GM12878 (cell line): ENCODE measurements at places on chromosomes 3 and 15. TPM values are rescaled to one million over a fixed set of nuclear protein-coding genes. Genes with fewer than 3 reads are reported as not detected.

DNA sequence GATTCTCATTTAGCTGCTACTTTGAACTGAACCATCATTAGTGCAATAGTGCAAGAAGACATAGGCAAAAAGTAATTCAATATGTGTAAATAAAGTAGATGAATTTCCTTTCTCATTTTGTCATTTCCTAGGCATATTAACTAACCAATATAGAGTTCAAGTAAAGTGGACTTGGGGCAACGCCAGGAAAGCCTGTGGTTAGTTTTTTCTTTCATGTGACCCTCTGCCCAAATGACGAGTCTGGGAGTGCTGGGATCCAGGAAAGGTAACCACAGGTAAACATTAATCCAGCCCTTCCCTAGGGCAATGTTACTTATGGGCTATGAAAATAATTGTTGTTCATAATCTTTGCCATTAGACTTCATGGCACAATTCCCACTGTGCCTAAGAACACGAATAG lies 181.0 kb downstream of the VPS13C start:
- H3K27me3 ChIP-seq, result no peaks in the 10 kb centered on the region
- no peak overlapping the region for H3K4me3 ChIP-seq
- no peak overlapping the region for H3K27ac ChIP-seq
- no peaks in the 10 kb centered on the region for H3K4me1 ChIP-seq

- no peaks in the 10 kb centered on the region for H3K36me3 ChIP-seq
- H3K4me3 ChIP-seq, result no peak overlapping the region
- no peak overlapping the region for H3K27ac ChIP-seq
- H3K27me3 ChIP-seq, result no peaks in the 10 kb centered on the region
- H3K4me1 ChIP-seq, result peaks cover 7% of the 10 kb centered on the region
Observed at GRCh38 chr3:171565481-171566058, 105.4 kb upstream of the TNIK start.

DNA sequence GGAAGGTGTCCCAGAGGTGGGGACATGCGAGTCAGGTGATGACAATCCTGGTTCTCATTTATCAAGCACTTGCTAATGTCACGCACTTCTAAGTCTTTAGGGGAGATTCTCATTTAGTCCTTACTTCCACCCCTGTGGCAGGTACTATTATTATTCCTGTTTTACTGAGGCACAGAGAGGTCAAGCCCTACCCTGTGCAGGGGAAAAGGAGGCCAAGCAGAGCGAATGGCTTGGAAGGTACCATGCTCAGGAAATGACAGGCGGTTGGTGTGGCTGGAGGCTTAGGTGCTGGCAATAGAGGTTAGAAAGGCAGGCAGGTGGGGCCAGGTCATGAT lies 268.9 kb downstream of the UACA start:
- H3K36me3 ChIP-seq, result no peaks in the 10 kb centered on the region
- H3K4me1 ChIP-seq, result peaks cover 44% of the 10 kb centered on the region
- H3K27ac ChIP-seq, result no peak overlapping the region
- no peak for DNase-seq
- no peak overlapping the region for H3K4me3 ChIP-seq

- no peak overlapping the region for H3K4me3 ChIP-seq
- H3K27me3 ChIP-seq, result 0 out of 2 replicates have a peak, but pooled peaks cover under 1% of the 10 kb centered on the region
- no peak for DNase-seq
- no peak overlapping the region for H3K27ac ChIP-seq
- no peaks in the 10 kb centered on the region for H3K36me3 ChIP-seq
Observed at GRCh38 chr3:73621388-73621787, 3.4 kb downstream of the PDZRN3 start.

DNA sequence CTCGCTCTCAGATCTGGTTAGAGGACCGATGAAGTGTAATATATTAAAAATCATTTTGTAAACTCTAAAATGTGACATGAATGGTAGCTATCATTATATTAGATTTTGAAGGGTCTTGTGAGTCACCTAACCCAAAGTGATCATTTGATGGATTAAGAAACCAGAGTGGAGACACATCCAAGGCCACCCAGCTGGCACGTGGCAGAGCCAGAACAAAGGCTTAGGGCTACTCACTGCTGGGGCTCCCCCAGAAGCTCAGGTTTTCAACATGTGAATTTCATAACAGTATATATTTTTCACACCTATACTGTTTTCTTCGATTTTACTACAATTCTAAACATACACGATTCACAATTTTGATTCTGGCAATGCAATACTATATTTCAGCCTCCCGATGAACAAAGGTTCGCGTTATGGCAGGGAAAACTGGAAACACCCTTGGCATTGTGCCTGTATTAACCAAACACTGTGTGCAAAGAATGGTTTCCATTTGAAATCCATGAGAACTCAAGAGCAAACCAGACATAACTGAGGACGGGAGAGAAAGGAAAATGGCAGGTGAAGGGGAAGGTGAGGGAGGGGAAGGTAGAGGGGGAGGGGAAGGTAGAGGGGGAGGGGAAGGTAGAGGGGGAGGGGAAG lies 88.9 kb downstream of the ADAMTS17 start:
- H3K36me3 ChIP-seq, result no peaks in the 10 kb centered on the region
- DNase-seq, result no peak
- no peak overlapping the region for H3K4me3 ChIP-seq
- H3K27me3 ChIP-seq, result no peaks in the 10 kb centered on the region

DNA sequence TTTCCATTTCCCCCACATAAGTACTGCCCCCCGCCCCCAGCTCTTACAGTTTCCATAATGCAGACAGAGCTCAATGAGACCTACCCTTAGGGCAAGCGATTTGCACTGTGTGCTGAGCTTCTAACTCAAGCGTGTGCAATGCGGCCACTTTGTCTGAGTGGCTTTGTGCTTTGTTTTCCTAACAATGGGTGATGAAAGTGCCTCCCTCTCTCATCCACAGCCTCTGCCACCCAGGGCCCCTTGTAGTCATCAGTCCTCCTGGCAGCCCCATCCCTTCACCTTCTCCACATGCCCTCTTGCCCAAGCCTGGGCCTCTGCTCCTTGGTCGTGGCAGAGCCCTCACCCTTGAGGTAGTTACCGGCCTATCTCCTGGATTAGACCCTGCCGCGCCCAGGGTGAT lies 17.2 kb downstream of the DAPK2 start:
- H3K27me3 ChIP-seq, result no peaks in the 10 kb centered on the region
- H3K4me1 ChIP-seq, result no peaks in the 10 kb centered on the region; the same call in 1 of the 2 replicates
- H3K4me3 ChIP-seq, result no peak overlapping the region
- DNase-seq, result no peak
- H3K36me3 ChIP-seq, result no peaks in the 10 kb centered on the region

DNA sequence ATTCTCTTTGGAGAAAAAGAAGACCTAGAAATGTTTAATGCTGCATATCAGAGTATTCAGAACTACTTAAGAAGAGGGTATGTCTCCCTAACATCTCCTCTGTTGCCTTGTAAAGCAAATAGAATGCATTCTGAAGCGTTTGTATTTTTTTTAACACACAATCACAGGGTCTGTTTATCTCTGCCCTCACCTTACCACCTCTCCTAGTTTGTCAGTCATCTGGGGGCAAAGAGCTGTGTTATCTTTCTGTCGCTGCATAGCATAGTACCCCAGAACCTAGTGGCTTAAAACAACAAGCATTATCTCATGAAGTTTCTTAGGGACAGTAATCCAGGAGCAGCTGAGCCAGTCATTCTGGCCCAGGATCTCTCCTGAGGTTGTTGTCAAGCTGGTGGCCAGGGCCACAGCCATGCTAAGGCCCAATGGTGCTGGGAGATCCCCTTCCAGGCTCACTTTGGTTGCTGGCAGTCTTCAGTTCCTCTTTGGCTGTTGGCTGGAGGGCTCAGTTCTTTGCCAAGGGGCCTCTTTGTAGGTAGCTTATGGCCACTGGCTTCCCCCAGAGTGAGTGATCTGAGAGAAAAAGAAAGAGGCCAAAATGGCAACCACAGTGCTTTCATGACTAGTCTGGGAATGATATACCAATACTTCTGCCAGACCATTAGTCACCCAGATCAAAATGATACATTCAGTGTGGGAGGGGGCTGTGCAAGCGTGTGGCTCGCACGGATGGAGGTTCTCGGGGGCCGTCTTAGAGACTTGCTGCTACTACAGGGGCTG lies 17.8 kb downstream of the EDEM1 start:
- peaks cover 36% of the 10 kb centered on the region for H3K36me3 ChIP-seq
- DNase-seq, result peak; percentile 86
- peaks cover 9% of the 10 kb centered on the region for H3K4me1 ChIP-seq

GRCh38 chr15:94168250-94168649 lies 63.1 kb upstream of the MCTP2 start:
- no peaks in the 10 kb centered on the region for H3K36me3 ChIP-seq
- H3K27me3 ChIP-seq, result no peaks in the 10 kb centered on the region
- H3K27ac ChIP-seq, result no peak overlapping the region
- no peak overlapping the region for H3K4me3 ChIP-seq
- no peaks in the 10 kb centered on the region for H3K4me1 ChIP-seq

DNA sequence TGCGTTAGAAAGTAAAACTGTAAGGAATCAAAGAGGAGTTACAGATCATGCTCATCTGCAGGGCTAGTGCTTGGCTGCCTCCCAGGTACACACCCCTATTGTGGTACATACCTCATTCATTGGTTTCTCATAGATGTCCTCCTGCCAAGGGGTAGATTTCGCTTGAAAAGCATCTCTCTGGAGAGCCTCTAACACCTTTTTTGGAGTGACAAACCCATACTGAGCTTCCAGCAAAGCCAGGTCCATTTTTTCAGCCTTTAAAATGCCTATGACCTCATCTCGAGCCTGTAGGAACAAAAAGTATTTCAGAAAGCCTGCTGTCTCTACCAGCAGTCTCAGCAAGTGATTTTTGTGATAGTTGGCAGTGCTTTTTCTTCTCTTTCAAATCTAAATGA lies 112.1 kb downstream of the CMSS1 start:
- H3K36me3 ChIP-seq, result no peaks in the 10 kb centered on the region; the same call in 1 of the 2 replicates
- H3K27me3 ChIP-seq, result no peaks in the 10 kb centered on the region
- H3K4me3 ChIP-seq, result no peak overlapping the region
- no peak for DNase-seq
- no peaks in the 10 kb centered on the region for H3K4me1 ChIP-seq

DNA sequence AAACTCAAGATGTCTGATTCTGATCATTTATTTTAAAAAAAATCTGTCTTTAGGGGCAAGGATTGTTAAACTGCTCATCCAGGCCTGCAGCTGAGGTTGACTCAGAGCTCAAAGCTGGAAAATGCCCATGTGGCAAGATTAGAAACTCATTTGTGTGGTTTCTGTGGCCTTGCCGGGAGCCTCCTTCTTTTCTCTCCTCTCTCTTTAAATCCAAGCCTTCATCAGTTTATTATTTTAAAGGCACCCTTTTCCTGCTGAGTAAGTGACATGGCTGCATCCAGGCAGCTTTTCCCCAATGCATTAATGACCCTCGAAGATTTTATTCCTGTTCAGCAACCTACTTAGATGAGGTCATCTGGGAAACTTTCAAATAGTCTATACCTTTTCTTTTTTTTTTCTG lies 221.3 kb upstream of the CDIN1 start:
- no peaks in the 10 kb centered on the region for H3K4me1 ChIP-seq
- no peak overlapping the region for H3K4me3 ChIP-seq
- DNase-seq, result no peak
- H3K36me3 ChIP-seq, result no peaks in the 10 kb centered on the region
- no peak overlapping the region for H3K27ac ChIP-seq
- H3K27me3 ChIP-seq, result no peaks in the 10 kb centered on the region

- H3K4me1 ChIP-seq, result no peaks in the 10 kb centered on the region
- no peaks in the 10 kb centered on the region for H3K36me3 ChIP-seq
- H3K27me3 ChIP-seq, result no peaks in the 10 kb centered on the region
- no peak overlapping the region for H3K27ac ChIP-seq
- DNase-seq, result no peak
- no peak overlapping the region for H3K4me3 ChIP-seq
Observed at GRCh38 chr3:56851966-56852884, 50.5 kb upstream of the ARHGEF3 start.

DNA sequence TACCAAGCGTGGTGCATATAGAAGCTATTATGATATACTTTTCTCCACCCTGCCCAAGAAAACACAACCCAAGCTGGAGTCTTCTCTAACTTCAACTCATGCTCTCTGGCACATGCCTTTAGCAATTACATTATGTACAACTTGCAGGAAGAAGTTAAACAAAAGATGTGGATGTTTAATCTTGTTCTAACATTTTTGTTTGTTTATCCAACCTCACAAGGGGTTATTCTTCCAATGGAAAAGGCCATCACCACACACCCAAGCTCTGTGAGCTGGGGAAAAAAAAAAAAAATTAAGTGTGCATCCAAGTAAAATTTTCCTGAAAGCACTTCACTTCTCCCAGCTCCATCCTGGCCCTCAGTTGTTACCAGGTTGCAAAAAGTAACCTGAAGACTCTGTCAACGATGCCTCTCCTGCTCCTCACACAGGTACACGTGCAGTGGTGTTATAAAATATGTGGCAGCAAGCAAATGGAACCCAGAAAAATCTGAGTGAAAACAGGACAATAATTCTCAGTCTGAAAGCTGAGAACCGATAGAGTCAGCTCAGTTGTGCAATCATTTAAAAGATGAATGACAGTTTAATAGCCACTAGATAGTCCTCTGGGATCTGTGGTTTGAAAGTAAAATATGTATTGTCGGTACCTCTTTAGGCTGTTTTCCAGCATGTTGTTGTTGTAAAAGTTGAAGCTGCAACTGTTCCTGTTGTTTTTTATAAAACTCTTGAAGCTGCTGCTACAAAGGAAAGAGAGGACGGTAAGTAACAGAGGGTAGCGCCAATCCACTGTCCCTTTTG lies 531.4 kb downstream of the FOXP1 start:
- H3K27ac ChIP-seq, result no peak overlapping the region
- no peak overlapping the region for H3K4me3 ChIP-seq
- peaks cover 3% of the 10 kb centered on the region; the same call in 1 of the 2 replicates for H3K27me3 ChIP-seq
- DNase-seq, result no peak

DNA sequence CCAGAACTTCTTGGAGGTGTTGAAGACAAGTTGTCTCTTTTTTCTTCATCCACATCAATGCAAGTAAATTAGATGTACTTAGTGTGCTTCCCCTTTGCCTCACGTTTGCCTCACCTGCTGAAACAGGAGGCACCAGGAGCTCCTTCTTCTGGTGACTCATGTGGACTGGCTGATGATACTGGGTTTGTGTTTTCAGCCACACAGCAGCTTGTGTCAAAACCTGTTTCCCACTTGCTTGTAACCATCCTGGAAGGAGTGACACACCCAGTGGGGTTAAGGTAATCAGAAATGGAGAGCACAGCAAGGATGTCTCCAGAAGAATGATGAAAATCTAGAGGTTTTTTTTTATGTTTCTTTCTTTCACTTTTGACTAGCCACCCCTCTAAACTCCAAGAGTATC lies 143.3 kb upstream of the RBMS3 start:
- H3K36me3 ChIP-seq, result no peaks in the 10 kb centered on the region
- H3K27me3 ChIP-seq, result no peaks in the 10 kb centered on the region
- no peak for DNase-seq

NR2E3 gene
- not detected in 2 replicates for total RNA-seq

C3orf70 gene
- 0.05 TPM in 1 of 2 replicates, not detected in the other for total RNA-seq

MESP2 gene
- not detected in 2 replicates for total RNA-seq
